ENCODE measurements at places on chromosomes 7 and 10.

- DNase-seq, result no peak
These were observed 42.1 kb downstream of the ARHGAP21 start for GRCh38 chr10:24681572-24682088.

- no peak for DNase-seq
These were observed 490.8 kb downstream of the TNS3 start for GRCh38 chr7:47091141-47091540.

- no peak for DNase-seq
These were observed 224.6 kb upstream of the PITRM1 start for GRCh38 chr10:3397231-3397630.

DNA sequence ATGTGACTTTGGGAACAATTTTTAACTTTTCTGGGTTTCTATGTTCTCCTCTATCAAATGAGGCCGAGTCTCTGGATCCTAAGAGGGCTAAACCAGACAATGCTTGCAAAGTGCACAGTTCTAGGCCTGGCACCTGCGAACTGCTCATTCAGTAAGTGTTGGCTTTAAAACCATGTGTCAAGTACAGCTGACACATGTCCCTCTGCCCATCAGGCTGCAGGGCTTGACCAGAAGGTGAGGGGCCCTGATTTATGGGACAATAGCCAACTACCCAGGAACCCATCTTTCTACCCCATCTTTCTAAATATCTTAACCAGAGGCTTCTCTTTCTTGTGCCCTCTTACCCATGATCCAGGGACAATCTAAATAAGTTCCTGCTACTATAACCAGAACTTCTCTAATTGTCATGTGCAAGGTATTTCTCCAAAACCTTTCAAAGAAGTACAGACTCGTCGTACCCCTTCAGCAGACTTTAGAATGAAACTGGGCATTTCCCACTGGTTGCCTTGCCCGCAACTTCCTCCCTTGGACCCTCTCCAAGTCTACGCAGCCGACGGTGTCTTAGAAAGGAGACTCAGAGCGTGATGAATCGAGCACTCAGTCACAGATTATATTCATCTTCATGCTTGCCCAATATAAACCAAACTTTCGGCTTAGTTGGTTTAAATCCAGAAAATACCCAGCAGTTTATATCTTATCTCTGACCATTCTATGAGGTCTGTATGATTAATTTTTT lies 69.8 kb upstream of the STEAP1B start:
- no peak for DNase-seq

DNA sequence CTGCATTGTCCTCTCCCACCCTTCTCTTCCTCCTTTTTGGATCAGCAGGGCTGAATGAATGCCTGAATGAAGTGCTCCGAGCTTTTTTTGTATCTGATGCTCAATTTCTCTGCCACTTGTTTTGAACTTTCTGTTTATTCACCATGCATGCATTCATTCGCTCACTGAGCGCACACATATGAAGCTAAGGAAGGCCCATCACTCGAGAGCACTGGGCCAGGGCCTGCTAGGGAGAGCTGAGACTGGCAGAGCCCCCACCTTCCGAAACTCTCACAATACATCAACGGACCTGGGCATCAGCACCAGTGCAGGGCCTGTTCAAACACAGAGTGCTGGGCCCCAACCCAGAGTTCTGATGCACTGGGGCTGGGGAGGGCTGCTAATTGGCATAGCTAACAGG lies 45.7 kb downstream of the RPS24 start:
- DNase-seq, result no peak

GRCh38 chr10:116257785-116258184 lies 15.2 kb downstream of the GFRA1 start:
- no peak for DNase-seq

GRCh38 chr7:68729371-68729770 lies 868.9 kb upstream of the AUTS2 start:
- peak; percentile 70 for DNase-seq

DNA sequence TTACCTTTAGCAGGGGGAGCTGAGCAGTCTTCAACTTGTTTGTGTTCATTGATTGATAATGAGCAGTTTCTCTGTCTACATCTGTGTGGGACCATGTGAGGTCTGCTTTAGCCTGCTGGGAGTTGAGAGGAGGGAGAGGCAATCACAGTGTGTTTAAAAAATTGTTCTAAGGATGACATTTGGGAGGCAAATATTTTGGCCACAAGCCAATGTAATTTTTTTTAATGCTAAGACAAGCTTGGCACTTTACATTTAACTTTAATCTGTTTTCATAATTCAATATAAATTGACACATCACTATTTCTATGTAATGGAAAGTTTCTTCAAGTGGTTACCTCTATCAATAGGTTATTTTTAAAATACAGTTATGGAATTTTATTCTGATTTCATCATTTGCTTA lies 55.9 kb upstream of the SEMA3A start:
- no peak for DNase-seq

DNA sequence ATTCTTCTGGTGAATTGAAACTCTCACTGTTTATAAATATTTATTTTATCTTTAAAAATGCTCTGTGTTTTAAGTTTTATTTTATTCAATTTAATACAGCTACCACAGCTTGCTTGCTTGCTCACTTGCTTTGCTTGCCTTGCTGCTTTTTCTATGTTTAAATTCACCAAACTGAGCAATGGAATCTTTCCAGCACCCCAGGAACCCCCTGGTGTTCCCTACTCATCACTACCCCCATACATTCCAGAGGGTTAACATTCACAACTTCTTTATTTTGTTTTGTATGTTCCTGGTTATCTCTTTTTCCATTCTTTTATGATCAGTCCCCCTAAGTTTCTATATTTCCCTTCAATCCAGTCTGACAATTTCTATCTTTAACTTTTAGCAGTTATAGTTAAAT lies 166.5 kb upstream of the COL1A2 start:
- DNase-seq, result no peak

DNA sequence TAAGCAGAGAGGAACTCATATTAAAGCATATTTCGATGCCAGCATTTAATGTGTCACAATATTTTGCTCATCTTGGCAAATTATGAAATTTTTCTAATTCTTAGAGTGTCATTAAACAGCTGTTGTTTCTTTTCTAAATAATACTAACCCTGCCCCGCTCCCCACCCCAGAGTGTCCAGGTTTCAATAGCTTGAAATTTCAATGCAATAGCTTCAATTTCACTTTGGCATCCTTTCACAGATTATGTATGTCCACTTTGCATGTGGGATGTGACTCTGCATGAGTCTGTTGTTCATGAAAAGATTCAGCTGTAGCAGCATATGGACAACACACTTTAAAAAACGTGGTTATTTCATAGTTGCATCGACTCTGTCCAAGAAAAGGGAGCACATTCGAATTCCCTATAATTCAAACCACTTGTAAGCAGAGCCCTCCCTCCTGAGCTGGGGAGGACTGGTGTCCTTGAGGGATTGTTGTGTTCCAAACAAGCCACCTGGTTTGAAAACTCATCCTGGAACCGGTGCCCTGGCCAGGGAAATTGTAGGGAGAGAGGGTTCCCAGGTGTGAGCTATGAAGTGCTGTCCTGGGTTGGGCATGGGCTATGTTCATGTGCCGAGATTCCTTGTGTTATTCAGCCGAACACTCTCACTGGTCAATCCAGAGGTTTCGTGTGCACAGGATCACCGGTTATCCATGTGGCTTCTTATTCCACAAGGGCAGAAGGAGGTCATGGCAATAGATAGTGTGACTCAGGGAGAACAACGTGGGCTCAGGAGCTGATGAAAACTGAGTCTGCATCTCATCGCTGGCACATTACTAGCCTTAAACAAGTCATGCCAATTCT lies 64.6 kb upstream of the CREB5 start:
- no peak for DNase-seq

DNA sequence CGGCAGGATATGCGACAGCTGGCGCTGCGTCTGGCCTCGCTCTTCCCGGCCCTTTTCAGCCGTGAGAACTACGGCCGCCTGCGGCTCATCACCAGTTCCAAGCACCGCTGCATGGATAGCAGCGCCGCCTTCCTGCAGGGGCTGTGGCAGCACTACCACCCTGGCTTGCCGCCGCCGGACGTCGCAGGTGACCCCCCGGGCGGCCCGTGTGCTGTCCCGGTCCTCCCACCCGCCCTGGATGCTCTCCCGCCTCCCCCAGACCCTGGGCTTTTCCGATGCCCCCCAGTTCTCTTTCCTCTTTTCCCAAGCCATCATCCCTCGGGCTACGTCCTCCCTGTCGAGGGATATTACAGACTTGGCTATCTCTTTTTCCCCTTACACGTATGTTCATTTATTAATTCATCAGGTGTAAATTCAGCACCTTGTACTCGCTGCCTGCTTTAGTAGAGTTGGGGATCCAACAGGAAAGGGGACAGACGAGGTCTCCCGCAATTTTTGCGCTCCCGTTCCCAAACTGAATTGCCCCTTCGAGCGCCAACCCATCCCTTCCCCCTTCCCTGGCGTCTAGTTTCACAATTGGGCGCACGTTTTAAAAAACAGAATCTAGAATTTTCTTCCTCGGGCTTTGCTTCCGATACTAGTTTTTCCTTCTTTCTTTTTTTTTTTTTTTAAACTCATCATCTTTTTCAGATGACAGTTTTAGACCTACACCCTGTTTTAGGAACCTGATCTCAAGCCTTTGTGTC lies 846 bp downstream of the MINPP1 start:
- DNase-seq, result no peak

DNA sequence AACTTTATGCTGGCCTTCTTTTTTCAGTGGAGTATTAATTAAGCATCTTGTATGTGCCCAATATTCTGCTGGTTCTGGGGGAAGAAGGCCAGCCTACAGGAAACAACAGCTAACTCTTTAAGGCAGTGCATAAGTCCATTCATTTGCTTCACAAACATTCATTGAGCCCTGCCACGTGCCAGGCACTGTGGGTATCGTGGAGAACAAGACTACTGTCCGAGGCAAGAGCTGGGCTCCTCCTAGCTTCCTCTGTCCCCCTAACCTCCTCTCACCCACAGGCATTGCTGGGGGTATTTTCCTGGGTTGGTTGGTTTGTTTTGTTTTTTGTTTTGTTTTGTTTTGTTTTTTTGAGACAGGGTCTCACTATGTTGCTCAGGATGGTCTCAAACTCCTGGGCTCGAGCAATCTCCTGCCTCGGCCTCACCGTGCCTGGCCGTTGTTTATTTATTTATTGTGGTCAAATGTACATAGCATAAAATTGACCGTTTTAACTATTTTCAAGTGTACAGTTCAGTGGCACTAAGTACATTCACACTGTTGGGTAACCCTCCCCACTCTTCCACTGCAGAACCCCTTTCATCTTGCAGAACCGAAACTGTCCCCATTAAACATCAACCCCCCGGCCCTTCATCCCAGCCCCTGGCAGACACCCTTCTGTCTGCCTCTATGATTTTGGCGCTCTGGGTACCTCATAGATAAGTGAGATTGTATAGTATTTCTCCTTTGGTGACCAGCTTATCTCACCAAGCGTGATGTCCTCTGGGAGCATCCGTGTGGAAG lies 32.6 kb downstream of the CHST3 start:
- no peak for DNase-seq

DNA sequence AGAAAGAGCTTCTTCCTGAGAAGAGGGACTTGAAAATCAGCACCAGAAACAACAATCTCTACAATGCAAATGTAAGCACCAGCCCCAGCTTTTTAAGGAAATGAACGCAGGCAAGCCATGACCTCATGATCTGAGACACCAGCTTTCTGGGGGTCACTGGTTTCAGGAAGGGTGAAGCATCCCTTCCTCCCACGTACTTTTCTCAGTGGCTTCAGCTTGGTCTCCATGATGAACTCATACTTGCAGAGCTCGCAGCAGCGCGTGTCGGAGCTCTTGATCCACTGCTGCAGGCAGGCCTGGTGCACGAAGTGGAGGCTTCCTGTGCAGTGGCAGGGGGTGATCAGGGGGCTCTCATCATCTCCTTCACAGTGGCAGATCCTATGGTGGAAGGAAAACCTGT lies 87.0 kb downstream of the ALOX5 start:
- no peak for DNase-seq

- no peak for DNase-seq
These were observed 21.0 kb downstream of the UPP1 start for GRCh38 chr7:48109848-48110663.

- no peak for DNase-seq
These were observed 651.5 kb downstream of the TNS3 start for GRCh38 chr7:46930366-46930765.

- no peak for DNase-seq
These were observed 174.8 kb downstream of the JAZF1 start for GRCh38 chr7:28005847-28006231.

DNA sequence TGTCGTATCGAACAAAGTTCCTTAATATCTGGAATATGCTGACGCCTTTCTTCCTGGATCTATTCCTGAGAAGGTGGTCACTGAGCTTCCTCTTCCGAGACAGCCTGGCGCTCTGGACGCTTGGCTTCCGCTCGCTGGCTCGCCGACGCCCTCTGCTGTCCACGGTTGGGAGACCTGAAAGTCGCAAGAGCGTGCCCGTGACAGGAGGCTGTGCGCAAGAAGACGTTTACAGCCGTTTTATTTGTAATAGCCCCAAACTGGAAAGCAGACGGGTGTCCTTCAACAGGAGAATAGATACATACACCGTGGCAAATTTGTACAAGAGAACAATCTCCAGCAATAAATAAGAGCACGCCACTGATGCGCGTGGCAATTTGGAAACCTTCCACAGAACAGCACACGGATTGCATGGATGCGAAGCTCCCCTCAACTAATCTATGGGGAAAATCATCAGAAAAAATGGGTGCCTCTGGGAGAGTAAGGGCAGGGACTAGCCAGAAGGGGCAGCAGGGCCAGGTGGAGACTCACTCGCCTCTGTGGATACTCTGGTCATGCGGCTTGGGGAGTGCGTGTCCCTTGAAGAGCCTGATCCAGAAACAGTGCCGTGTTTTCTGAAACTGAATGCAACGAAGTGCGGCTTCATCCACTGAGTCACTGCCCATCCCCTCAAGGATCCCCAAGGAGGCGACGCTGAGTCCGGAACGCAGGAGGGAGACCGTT lies 41.5 kb upstream of the BNIP3 start:
- DNase-seq, result peak; percentile 40

- no peak for DNase-seq
These were observed 946.3 kb upstream of the GHITM start for GRCh38 chr10:83193026-83193425.

- DNase-seq, result no peak
These were observed 18.4 kb downstream of the GIMAP5 start for GRCh38 chr7:150755473-150756099.

DNA sequence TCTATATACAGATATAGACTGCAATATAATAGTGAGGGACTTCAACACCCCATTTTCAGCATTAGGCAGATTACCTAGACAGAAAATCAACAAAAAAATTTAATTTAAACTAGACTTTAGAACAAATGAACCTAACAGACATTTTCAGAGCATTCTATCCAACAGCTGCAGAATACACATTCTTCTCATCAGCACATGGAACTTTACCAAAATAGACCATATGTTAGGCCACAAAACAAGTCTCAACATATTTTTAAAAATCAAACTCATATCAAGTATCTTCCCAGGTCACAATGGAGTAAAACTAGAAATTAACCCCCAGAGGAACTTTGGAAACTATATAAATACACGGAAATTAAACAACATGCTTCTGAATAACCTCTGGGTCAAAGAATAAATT lies 169.6 kb downstream of the MTERF1 start:
- DNase-seq, result no peak

- no peak for DNase-seq
These were observed 89.7 kb upstream of the PLPP4 start for GRCh38 chr10:120367341-120367740.
